ENCODE measurements at places on chromosomes 7 and 10.
A peak's percentile ranks its signal among the peaks of the same experiment; 100 is the strongest.

GRCh38 chr10:43035800-43036199 lies 41.1 kb upstream of the RET start:
- DNase-seq = no peak

DNA sequence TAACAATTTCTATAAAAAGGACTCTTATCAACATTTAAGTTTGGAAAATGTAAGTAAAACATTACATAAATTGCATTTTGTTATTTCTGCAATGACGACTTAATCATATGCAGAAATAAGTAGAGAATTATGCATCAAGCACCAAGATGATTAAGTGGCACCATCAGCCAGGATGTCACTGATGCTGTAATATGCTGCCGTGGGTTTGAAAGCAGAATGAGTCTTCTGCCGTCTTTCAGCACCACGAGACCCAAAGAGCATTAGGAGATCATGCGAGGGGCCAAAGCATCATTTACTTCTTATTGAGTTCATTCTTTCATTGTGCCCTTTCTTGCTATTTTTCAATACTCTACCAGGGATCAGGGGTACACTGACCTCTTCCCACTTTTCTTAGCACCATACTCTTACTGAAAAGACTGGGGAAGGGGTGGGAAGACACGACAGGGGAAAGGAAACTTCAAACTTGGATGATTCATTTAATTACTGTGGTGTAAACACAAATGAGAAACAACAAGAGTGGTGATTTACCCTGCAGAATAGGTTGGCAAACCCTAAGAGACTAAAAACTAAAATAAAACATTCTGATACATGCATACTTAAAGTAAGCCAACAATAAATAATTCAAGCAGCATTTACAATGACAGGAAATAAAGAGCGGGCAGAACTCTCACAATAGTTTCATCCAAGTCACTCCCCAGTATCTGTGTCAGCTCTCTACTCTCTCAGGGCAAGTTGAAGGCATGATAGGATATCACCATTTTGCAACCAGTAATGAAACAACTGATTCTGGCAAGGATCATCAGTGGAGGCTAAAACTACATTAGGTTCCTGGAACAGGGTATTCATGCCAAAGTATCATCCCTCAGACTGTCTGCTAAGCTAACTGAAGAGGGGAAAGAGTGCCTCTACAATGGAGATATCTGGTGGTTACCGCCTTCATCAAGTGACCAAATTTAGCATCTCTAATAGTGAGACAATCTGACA lies 70.8 kb downstream of the CUL2 start:
- no peak for DNase-seq

GRCh38 chr7:104621321-104621720 lies 292.9 kb downstream of the LHFPL3 start:
- no peak for DNase-seq

GRCh38 chr7:20409961-20410360 lies 79.3 kb downstream of the ITGB8 start:
- no peak for DNase-seq

DNA sequence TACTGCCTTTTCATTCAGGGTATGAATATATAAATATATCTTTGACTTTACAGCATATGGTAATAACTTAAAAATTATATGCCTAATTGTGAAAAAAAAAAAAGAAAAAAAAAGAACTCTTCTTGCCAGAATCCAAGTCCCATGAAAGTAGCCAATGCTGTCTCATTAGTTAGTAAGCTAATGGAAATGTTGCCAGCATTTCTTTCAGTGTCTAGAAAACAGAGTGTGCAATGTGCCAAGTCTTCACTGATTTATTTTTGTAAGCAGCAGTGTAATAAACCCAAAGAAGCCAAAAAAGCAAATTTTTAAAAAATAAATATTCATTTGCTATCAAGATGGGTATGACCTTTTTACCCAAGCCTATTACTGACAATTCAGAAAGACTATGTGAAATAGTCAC lies 31.1 kb upstream of the LRRN3 start:
- no peak for DNase-seq

GRCh38 chr7:12708314-12708713 lies 20.9 kb downstream of the ARL4A start:
- DNase-seq = no peak

DNA sequence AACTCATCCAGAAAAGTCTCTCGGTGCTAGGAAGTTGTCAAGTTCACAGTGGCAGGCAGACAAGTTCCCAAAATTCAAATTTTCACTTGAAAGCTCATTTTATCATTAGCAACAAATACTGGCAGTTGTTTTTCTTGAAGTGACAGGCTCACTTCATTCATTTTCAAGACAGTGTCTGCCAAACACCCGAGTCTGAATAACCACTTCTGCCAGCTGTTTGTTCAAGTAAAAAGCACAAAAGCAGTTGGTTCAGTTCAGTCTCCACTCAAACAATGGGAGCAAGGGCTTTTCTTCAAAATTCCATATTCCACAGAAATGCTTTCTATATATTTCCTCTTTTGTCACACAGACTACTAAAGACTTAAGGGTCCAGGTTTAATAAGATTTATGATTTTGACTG lies 47.7 kb upstream of the ATP6V0A4 start:
- DNase-seq = no peak

DNA sequence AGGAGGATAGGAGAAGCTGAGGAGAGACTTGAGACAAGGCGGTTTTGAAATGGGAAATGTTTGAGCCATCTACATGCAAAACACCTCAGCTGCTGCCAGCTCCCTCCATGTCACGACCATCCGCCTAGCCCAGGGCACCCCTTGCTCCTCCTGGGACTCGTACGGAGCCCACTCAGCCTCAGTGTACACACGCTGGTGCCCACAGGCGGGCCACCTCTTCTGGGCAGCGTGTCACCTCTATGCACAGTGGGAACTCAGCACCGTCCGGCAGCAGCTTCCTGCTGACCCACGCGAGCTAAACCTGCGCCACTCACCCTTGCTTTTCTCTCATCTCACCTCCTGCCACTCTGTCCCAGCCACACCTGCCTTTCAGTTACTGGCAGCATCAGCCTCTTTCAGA lies 108.3 kb downstream of the GALNT11 start:
- no peak for DNase-seq

DNA sequence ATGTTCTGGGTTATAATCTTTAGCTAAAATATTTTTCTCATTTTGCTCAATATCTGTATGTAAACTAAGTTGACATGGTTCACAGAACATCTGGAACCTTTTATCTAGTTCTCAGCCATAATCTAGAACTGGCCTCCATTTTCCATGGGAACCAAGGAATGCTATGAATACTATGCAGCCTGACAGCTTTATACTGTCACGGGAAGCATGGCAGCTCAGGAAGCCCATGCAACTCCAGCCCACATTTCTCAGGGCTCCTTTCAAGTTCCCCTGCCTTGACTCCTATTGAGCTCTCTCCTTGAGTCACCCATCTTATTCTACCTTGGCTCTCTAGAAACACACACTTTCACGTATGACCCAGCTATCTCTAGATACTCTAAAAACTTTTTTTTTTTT lies 36.6 kb upstream of the PRKAR2B start:
- peak; percentile 6 for DNase-seq

- DNase-seq = no peak
These were observed 51.9 kb downstream of the OAT start for GRCh38 chr10:124366825-124367224.

DNA sequence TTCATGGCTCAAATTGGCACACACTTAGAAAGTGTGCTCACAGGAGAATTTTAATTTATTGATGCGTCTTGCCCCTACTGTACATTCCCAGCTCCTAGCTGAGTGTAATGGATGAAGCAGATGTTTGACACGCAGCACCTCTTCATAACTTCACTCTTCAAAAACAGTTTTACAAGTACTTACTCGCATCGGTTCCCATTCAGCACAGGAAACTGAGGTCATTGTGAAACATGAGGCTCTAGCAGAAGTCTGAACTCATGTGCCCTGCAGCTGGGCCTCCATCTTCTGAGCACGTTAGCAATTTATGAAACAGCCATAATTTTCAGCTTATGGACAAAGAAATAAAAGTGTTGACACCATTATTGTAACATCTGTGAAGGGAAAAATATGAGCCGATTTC lies 558.9 kb upstream of the MGMT start:
- no peak for DNase-seq

- no peak for DNase-seq
These were observed 129.6 kb upstream of the SEMA3A start for GRCh38 chr7:84324136-84324630.

DNA sequence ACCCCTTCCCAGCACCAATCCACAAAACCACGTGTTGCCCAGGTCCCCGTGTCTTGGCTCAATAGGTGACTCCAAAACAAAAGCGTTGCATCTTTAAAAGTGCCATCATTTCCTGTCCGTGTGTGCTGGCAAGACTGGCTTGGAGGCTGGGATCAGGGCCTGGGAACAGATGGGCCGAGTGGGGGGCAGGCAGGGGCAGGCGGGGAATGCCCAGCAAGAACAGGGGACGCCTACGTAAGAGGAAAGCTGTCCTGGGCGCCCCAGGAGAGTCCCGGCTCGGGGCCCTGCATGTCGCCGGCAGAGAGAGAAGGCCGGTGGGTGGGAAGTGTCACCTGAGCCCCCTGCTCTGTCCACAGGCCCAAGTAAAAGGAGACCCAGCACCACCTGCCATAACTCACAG lies 86.5 kb downstream of the PAXIP1 start:
- no peak for DNase-seq

DNA sequence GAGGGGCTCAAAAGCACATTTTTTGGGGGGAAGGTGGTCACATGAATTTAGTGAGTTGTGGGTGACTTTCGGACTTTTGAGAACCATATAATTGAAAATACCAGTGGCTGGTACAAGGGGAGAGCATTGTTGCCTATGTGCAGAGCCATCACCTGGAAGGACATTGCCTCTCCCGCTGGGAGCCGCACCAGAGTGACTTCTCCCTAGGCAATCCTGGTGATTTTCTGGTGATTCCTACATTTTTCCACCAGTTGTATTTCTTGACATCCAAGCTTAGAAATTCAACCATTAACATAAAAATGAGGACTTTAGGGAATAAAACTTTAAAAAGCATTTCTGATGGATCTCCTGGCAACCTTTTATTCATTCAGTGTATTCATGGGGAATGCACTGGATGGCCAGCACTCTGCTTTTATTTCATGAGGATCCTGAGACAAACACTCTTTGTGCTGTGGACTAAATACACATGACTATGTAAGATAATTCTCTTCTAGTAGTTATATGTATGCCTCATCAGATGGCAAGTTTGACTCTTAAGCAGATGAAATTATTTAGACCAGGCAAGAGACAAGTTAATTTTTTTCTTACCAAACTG lies 41.8 kb upstream of the MKI67 start:
- no peak for DNase-seq

- no peak for DNase-seq
These were observed 8.5 kb upstream of the STX1A start for GRCh38 chr7:73727952-73728351.

- DNase-seq = no peak
These were observed 296.3 kb downstream of the GPAM start for GRCh38 chr10:111887266-111887665.

- peak; percentile 85 for DNase-seq
These were observed at the start of gene ADCYAP1R1 for GRCh38 chr7:31051598-31052486. TSS of gene ADCYAP1R1 (plus strand) at chr7:31052308. CDS start at chr7:31063265, 10,957 bp downstream.

DNA sequence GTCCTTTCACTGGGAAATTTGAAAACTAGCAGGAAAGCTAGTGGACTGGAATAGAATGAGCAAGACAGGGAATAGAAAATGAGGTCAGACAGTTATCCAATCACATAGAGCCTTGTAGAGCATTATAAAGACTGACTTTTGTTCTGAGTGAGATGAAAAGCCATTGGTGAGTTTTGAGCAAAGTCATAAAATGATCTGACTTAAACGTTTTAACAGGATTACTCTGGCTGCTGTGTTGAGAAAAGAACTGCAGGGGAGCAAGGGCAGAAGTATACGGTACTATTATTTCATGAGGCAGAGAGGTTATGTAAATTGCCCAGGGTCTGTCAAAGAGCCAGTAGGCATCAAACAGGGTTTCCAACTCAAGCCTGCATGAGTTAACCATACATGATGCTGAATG lies 393.4 kb downstream of the TFEC start:
- no peak for DNase-seq
